Suppressor macrophage treated with lipopolysaccharide for 1 hour (primary cell): ENCODE measurements at places on chromosomes 13 and 19.

DNA sequence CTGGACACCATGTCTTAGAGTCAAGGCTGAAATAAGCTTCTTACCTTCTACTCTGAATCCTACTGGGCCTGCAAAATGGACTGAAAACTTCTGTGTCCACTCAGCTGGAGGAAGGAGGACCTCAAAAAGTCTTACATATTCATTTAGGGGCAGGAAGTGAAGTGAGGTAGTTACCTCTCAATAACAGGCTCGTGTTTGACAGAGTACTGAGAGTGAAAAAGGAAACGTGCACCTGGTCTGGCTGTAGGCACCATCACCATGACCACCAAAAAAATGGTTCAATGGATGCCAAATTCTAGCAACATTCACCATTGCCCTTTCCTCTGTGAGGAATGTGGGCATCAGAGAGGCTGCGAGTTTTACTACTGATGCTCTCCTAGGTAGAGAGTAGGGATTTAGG, 176.2 kb downstream of the RFC3 start:
- DNase-seq = no peak

DNA sequence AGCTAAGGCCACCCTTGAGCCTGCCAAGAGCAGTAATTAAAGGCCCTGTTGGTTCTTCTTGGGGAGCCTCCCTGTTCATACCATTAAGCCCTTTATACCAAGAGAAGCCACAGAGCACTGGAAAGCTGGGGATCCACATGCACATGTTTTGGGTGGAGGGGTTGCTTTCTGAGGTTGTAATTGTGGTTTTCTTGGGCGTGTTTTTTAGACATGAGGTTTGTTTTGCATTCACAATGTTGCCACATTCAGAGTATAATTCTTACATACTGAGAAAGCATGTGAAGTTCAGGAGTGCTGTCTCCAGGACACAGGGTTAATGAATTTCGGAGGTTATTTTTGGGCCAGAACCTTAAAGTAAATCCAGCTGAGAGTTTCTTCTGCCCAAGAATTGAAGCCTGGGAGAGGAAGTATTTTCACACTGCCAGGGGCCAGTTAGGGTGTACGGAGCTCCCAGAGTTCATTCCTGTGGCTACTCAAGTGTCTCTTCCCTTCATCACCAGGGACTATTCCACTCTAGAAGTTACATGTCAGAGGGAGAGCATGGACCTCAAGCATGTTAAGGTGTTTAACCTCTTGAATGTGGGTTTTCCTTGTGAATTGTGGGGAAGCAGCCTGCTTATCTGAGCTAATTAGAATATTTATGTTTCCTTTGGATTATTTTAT, 37.0 kb downstream of the ZNF136 start:
- no peak for DNase-seq

- DNase-seq = peak; percentile 56
Observed at GRCh38 chr19:42191855-42192254, 25.6 kb downstream of the DEDD2 start.

DNA sequence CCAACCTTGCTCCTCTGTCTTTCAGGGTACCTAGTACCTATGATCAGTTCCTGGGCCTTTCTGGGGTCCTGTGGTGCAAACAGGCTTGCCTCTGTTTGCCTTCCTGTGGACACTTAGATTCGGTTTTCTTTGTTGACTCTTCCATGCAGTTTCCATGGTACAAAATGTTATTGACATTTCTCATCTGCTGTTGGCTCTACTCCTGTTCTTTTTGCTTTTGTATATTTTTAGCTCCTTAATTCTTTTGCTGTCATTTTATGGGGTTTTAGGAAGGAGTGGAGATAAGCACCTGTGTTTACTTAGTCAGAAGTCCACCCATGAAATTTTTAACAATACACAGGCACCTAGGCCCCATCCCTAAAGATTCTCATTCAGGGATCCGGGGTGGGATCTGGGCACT, 20.5 kb upstream of the CNMD start:
- DNase-seq = no peak

GRCh38 chr13:67225252-67226159, 4.6 kb downstream of the PCDH9 start:
- DNase-seq = no peak

- DNase-seq = peak; percentile 42
Observed at GRCh38 chr13:36919833-36920615, at the start of gene SMAD9. TSS of gene SMAD9 (minus strand) at chr13:36920238. CDS start at chr13:36879689, 40,549 bp downstream.

DNA sequence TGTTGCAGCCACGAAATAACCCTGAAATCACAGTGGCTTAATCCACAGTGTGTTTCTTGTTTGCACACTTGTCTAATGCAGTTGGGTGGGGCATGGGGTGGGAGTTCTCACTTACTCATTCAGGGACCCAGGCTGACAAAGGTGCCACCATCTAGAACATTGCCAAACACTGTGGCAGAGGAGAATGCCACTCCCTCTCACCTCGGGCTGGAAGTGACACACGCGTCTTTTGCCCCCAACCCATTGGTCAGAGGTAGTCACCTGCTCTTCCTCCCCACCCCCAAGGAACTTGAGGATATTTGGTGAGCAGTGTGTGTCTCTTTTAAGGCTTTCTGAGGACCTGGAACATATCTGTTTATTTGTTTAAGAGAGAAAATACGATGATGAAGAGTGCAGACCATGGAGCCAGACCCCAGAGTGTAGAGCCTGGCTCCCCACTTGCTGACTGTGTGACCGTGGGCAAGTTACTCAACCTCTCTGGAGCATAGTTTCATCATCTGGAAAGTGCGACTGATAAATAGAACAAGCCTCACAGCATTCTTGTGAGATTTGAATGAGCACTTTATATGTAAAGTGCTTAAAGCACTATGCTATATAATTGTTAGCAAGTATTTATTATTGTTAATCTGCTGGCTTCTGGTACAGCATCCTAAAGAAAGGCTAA, 17.4 kb downstream of the GPR183 start:
- no peak for DNase-seq

DNA sequence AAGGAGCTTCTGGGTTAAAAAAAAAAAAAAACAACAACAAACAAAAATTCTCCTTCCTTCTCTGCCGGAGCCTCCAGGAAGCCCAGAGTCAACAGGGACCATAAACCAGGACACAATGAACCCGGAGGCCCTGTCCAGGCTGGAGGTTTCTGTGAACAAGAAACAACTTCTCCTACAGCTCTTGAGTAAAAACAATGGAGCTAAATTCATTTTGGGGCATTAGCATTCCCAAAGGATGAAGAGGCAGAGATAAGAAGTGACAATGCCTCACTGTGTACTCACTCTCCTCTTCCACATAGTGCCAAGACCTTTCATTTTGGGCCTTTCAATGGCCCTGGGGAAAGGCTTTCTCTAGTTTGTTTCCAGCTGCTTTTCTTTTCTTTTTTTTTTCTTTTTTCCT, 9.0 kb downstream of the RHPN2 start:
- DNase-seq = no peak

DNA sequence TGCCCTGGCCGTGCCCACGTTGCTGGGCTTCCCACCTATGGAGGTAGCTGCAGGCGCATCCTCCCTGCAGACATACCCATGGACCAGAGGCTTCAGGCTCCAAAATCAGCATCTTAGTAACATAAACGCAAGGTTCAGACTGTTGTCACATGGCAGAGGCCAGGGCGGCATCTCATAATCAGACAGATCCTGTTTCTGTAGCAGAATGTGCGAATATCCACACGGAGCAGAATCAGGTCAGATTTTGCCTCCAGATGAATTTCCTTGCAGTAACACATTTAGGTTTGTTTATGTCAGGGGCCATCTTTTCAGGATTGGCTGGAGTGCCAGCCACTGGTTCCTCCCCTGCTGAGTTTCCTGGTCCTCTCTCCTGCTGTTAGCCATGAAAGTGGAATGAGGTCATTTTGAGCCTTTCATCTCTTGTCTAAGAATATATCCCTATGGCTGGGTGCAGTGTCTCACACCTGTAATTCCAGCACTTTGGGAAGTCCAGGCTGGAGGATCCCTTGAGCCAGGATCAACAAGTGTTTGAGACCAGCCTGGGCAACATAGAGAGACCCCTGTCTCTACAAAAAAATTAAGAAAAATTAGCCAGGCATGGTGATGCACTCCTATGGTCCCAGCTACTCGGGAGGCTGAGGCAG, 20.5 kb downstream of the SMARCA4 start:
- DNase-seq = no peak

GRCh38 chr13:56861476-56861875, 279.2 kb upstream of the PRR20A start:
- DNase-seq = no peak

GRCh38 chr19:1254081-1254527, 5.7 kb downstream of the MIDN start:
- no peak for DNase-seq

DNA sequence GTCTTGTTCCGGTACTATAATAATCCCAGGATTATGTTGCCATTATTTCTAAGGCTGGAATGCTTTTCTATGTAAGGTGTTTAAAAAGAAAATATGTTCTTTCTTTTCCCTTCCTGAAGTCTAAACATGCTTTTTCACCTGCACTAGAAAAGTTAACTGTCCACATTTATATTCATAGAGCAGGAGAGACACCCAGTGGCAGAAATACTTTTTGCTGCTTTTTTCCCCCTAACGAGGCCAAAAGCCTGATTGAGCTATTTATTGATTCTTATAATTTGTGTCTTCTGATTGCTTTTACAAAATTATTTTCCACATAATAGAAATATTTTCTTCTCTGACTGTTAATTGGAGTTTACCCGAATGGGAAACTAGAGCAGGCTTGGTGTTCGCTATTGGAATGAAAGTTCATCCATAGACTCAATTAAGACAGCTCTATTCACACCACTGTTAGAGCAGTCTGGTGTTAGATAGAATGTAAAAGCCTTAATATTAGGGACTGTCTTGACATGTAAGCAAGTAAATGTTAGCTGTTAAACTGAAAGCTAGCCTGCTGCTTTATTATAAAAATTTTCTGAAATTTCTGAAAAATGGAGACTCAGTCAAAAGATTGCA, 15.8 kb downstream of the GPR180 start:
- peak; percentile 43 for DNase-seq

GRCh38 chr13:45861322-45861721, 9.8 kb upstream of the SIAH3 start:
- DNase-seq = no peak

GRCh38 chr13:99528547-99528946, 27.3 kb downstream of the TM9SF2 start:
- DNase-seq = no peak

DNA sequence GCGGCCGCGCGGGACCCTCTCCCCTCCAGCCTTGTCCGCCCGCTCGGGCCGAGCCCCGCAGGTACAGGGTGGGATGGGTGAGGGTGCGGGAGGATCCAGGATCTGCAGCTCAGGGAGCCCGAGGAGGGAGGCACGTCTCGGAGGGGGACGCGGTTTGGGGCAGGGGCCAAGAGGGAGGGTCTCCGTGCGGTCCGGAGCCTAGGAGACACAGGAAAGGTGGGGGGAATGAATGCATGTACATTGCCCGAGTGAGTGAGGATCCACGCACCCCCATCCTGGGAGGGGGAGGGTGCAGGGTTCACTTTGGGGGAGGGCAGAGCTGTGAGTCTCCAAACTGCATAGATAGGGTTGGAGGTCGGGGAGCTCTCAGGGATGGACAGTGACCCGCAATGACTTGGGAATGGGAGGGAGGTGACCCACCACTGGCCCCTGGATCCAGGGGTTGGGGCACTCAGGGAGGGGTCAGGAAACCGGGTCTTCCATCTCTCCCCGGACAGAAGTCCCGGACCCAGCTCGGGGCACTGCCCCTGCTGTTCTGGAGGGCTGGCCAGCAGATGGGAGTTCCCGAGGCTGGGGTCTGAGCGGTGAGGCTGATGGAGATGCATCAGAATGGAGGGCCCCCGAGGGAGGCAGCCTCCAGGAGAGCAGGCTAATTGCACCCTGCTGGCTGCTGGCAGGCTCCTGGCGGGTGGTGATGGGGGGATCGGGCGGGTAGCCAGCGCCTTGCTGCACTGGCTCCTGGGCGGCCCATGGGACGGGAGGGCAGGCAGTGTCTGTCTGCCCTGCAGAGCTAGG, 547 bp downstream of the KCNN1 start:
- DNase-seq = no peak

DNA sequence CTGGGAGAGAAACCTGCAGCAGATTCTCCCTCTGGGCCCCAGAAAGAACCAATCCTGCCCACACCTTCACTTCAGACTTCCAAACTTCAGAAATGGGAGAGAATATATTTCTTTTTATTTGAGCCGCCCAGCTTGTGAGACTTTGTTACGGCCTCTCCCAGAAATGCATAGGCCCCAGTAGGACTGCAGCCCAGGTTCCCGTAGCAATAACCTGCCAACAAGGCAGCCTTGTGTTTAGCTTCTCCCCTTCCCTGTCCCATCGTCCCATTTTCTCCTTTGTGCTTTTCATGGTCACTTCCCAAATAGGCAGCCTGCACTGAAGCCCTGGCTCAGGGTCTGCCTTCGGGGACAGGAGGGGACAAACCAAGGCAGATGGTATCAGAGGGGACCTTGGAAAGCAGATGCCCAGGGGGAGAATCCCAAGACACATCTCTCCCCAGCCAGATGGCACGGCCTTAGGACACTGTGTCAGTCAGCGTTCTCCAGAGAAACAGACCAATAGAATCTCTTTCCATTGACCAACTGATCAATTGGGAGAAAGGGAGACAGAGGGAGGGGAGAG, 3.7 kb upstream of the ARHGEF7 start:
- no peak for DNase-seq

GRCh38 chr13:110850840-110851239, 64.0 kb downstream of the ANKRD10 start:
- DNase-seq = no peak

GRCh38 chr13:59157181-59157580, 1006.5 kb downstream of the DIAPH3 start:
- DNase-seq = no peak

GRCh38 chr13:76014406-76015318, 378.5 kb downstream of the LMO7 start:
- DNase-seq = no peak

DNA sequence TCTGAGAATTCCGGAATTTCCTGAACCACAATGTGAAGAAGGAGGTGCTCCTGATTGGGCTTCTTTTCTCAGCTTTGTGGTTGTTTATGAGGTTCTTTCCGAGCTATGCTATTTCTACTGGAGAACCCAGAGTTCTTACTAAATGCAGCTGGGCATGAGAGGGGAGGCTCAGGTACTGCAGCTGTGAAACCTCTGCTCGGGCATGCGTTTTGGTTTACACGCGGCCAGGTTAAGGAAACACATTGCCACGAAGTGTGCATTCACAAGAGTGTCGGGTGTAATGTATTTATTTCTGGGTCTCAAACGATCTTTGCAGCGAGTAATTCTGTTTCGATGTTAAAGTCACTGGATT, 661 bp upstream of the MIR17HG start:
- DNase-seq = peak; percentile 22

DNA sequence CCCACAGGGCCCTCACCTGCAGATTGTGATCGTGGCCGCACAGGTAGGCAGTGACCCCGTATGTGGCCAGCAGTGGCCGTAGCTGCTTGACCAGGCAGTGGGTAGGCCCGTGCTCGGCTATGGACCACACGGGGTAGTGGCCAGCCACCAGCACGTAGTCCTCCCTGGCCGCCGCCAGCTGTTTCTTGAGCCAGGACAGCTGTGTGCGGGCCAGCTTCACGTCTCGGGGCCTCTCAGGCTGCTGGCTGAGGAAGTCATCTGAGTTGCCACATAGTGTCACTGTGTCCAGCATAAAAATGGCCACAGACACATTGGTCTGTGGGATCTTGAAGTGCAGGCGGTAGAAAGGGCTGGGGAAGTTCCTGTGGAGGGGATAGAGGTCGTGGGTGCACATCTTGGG, 1.2 kb downstream of the ACP5 start:
- peak; percentile 32 for DNase-seq
